ENCODE measurements at places on chromosomes 2 and 18.

DNA sequence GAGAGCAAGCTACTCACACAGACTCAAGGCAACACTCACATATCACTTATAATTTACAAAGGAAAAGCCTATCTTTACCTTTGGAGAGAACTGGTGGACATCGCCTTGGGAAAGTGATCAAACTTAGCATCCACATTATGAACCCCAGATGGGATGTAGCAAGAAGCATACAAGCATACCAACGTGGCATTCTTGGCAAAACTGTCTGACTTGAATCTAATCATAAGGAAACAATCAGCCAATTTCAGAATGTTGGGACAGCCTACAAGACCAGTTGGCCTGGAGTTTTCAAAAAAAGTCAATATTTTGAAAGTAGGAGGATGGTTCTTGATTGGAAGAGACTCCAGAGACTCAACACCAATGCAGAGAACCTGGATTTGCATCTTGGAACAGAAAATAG, 79.1 kb upstream of the PMAIP1 start:
- no peak for DNase-seq

DNA sequence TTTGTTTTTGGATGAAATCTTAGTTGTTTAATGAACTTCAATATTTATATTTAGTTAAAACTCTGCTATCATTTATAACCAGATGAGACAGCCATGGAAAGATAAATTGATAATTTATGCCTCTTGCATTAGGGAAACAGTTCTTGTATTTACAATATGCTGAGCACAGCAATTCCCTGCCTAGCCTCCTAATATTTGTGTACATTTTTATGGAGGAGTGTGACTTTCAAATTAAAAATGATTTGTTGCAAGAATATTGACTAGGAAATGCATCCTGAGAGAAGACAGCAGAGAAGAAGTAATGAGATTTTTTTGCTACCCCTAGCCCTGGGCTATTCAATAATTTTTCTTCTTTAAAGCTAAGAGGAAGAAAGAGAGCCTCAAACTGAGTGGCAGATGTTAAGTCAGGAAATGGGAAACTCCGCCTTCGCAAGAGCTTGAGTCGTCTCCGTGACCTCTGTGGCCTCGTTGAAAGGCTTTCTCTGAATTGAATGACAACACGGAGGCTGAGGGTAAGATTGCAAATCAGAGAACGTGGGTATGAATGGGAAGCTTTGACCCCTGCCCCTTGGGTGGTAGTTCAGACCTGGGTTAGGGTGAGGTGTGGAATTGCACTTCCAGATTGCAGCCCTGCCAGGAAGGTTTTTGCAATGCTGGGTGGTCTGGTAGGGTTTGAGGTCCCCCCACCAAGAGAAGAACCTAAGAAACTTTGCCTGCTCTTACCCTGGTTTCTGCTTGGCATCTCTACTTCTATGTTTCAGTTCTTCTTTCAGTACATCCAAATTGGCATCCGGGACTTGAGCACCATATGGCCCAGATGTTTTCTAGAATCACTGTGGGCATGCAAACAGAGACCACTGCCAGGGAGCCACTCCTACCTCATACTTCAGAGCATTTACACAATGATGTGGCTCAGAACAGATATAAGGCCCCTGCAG, 210.3 kb upstream of the RBMS1 start:
- DNase-seq, result no peak

DNA sequence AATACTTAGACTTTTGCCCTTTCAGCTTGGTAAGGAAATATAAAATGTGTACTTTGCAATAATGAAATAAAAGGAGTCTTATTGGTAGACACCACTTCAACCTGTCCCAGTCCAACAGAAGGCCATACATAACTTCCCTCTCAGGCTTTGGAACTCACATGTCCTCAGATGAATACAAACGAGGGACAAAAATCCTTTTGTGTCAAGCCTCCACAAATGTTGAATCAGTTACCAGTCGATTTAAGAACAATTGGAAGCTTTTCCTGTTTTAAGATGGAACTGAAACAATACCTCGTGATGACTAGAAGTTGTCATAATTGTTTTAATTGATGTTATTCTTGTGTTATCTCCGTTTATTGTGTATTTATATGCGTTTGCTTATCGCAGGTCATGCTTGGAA, 385.1 kb upstream of the POU3F3 start:
- no peak for DNase-seq

GRCh38 chr2:71791501-71792135, 338.3 kb downstream of the DYSF start:
- no peak for DNase-seq

DNA sequence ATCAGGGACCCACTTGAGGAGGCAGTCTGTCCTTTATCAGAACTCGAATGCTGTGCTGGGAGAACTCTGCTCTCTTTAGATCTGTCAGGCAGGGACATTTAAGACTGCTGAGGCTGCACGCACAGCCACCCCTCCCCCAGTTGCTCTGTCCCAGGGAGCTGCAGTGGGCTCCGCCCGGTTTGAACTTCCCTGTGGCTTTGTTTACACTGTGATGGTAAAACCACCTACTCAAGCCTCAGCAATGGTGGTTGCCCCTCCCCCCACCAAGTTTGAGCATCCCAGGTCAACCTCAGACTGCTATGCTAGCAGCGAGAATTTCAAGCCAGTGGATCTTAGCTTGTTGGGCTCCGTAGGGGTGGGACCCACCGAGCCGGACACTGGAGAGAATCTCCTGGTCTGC, 11.8 kb upstream of the LHCGR start:
- no peak for DNase-seq

DNA sequence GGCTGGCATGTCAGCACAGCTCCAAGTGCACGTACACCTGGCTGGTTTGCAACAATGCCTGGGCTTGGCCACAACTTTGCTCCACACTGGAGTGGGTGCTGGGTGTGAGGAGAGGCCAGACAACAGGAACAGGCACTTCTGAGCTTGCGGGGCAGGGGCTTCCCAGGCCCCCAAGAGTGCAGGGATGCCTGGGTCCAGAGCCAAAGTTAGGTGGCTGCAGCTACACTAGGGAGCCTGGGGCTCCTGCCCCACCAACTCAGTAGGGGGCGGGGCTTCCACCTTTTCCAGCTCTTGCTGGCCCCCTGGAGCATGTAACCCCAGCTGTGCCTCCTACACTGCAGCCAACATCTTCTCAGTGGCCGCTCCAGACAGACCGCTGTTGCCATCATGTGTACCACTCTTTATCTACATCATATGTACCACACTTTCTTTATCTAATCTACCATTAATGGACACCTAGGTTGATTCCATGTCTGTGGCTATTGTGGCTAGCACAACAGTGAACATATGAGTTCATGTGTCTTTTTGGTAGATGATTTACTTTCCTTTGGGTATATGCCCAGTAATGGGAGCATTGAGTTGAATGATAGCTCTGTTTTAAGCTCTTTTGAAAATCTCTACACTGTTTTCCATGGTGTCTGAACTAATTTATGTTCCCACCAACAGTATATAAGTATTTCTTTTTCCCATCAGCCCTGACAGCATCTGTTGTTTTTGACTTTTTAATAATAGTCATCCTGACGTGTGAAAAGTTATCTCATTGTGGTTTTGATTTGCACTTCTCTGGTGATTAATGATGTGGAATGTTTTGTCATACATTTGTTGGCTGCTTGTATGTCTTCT, 87.9 kb downstream of the ZNF804A start:
- DNase-seq, result no peak

GRCh38 chr2:106296182-106296815, 102.2 kb upstream of the UXS1 start:
- DNase-seq, result no peak

DNA sequence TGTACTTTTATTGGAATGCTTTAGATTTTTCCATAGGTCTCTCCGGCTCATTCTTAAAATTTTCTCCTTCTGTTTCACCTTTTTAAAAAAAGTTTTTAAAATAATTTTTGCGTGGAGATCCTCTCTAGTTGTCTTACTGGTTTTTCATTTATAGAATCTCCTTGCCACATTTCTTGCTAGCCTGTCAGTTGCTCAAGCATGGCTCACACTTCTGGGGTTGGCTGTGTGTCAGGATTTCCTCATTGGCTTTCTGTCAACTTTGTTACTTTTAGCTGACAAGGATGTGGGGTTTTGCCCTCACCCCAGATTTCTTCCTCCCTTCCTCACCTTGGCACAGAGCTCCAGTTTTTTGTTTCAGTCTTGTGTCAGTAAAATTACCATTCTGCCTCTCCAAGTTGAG, 124.6 kb downstream of the ZNF407 start:
- no peak for DNase-seq

GRCh38 chr2:113180131-113180946, 6.6 kb downstream of the PSD4 start:
- DNase-seq, result no peak

- DNase-seq, result no peak
Observed at GRCh38 chr2:74255660-74256213, 57.3 kb downstream of the MTHFD2 start.

- DNase-seq, result no peak
Observed at GRCh38 chr2:17911491-17912260, 33.2 kb downstream of the KCNS3 start.

GRCh38 chr2:143974262-143974661, 545.7 kb downstream of the ZEB2 start:
- no peak for DNase-seq

DNA sequence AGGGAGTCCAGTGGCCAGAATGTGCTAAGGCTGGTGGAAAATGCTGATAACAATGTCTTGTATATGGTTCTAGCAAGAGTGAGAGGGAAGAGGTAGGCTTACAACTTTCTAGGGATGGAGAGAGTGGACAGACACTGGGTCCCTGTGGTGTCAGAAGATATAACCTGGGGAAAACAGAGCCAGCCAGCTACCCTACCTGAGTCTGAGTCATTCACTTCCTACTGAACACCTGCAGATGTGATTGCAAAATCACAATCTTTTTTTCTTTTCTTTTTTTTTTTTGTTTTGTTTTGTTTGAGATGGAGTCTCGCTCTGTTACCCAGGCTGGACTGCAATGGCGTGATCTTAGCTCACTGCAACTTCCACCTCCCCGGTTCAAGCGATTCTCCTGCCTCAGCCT, 7.3 kb downstream of the TET3 start:
- no peak for DNase-seq

- no peak for DNase-seq
Observed at GRCh38 chr18:63725682-63726480, 23.1 kb downstream of the SERPINB11 start.

DNA sequence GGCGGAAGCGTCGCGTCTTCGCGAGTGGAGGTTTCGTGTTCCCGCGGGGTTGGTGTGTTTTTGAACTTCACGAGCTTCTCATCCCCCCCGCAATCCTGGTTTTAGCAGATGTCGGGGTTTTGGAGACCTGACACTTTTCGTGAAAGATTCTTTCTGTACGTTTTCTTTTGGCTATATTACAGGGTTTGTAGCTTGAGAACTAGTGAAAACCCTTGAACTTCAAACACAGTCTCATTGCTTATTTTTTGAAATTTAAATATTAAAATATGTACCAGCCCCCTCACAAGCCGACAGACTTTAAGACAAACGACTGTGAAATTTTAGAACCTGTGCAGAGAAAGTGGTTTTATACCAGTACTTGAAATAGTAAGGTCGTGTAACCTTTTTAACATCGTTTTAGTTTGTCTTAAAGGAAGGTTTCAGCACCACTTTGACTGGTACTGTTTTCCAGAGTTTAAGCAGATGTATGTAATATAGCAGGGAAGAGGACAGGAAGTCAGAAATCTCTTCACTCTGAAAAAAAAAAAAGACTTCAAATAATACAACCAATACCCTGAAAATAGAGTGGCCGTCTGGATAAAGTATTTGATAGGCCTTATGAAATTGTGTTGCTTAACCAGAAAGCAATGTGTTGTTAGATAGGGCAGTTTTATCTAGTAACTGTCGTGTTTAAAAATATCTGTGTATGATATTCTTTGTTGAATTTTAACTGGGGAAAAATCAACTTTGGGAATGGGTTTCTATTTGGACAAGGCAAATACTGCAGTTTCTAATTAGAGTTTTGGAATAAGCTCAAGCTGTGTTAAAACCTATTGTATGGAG, 1.4 kb downstream of the SPATS2L start:
- DNase-seq, result no peak

- DNase-seq, result no peak
Observed at GRCh38 chr2:23207871-23208270, 177.1 kb upstream of the KLHL29 start.

GRCh38 chr2:191748059-191748461, 70.1 kb downstream of the NABP1 start:
- DNase-seq, result no peak

- no peak for DNase-seq
Observed at GRCh38 chr2:120759543-120760331, 24.1 kb downstream of the GLI2 start.

DNA sequence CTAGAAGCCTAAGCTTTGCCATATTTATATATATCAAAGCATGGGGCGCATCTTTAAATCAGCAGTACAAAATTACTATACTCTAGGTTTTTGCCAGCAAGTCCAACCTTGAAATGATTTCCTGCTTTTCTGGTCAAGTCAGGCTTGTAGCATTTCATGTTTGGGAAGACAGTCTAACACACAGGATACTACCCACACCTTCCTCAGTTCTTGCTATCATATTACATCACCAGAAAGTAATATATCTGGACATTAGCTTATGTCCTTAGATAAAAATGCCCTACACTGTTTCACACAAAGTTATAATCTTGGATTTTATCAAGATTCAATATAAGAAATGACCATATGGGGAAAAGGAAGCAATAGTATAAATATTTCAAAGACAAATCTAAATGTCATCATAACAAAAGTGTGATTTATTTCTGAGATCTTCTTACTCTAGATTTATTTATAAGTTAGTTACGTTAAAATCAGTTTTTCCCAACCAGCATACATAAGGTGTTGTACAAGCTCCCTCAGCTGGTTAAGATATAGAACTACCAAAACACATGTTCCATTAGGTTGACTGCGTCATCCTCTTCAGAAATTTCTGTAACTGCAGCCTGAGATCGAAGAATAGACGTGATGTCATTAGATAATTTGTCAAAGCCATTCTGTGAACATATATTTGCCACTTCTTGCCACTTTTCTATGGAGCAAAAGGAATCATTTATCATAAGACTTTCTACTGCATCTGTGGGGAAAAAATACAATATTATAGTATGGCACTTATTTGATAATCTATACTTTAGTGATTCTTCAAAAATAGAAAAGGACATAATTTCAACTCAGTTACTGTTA, 56.6 kb downstream of the CLHC1 start:
- DNase-seq, result no peak

GRCh38 chr18:28357766-28358401, 181.0 kb upstream of the CDH2 start:
- DNase-seq, result no peak

- DNase-seq, result no peak
Observed at GRCh38 chr18:55089610-55090009, 130.3 kb upstream of the CCDC68 start.

DNA sequence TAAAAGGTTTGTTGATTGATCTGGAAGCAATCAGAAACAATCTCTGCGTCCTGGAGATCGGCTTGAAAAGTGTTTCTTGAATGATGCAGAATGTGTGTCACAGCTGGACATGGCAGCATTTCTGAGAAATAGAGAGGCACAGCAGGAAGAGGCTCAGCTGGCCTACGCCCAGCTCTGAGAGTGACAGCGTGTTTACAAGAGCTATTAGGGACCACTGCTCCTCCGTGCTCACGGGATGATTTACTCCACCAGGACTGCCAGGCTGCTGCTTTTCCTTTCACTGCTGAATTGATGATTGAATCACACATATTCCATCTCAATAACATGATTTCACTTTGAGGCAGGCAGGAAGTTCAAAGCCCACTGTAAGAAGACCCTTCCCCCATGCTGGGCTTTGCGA, 62.8 kb downstream of the GALNT14 start:
- DNase-seq, result no peak

Measured in stimulated activated CD4-positive, alpha-beta T cell treated with anti-CD3 and anti-CD28 coated beads, Interleukin-1b, Interleukin-23, amount 100 ng/mL, for 1 hour (primary cell).